Activated T-helper 9 cell treated with anti-CD3 and anti-CD28 coated beads, Interleukin-2, amount 50 U/mL, for 16 hours (primary cell): ENCODE measurements at places on chromosomes 7 and 10.

DNA sequence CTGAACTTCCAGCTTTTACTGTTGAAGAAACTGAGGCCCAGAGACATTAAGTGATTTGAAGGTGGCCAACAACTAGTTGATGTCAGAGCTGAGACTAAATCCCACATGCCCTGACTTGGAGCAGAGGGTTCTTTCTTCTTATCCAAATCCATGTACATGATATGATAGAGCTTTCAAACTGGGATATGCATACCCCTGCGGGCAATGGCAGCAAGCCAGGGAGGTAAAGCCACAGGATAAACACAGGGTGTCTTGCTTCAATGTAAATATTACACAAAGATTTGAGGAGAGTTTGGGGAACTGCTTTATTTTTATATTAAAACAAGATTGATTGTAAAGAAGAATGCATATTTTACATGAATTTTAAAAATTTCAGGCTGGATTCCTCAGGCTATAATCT is 2.3 kb upstream of the LRRC72 start:
- no peak for DNase-seq

DNA sequence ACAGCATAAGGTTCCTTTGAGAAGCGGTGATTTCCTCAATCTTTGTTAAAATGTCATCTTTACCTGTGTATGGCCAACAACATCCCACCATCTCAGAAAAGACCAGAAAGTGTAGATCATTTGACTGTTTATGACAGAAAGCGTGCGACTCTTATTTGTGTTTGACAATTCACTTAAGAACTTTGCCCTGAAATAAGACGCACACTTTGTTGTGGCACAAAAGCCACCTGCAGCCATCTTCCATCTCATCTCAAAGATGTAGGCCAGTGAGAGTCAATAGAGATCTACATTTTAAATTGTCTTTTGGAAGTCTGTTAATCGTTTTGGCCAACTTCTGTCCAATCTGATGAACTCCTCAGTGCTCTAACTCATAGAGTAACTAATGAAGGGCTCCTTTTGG is 114.0 kb downstream of the CALN1 start:
- DNase-seq: no peak

- DNase-seq: no peak
Observed at GRCh38 chr10:105585753-105586152, 944.7 kb downstream of the SORCS3 start.

DNA sequence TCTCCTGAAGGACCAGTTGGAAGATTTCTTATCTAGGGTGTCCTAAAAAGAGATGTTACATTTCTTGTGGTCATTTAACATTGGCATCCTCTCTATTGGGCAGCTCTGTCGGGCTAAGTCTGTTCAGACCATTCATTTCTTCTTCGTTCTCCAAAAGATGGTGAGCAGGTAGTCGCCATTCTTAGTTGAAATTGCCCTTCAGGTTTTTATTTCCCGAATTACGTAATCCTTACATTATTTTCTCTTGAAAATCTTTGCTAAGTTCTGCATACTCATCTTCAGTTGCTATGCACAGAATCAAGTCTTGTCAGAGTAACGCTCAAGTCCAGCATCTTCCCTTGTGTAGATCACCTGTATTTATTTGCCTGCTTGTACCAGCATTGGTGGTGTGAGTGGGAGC is 53.6 kb downstream of the DAGLB start:
- DNase-seq: no peak

- DNase-seq: no peak
Observed at GRCh38 chr10:109126541-109126940, 796.8 kb downstream of the XPNPEP1 start.

GRCh38 chr7:137295739-137296324 is 47.7 kb downstream of the PTN start:
- no peak for DNase-seq

DNA sequence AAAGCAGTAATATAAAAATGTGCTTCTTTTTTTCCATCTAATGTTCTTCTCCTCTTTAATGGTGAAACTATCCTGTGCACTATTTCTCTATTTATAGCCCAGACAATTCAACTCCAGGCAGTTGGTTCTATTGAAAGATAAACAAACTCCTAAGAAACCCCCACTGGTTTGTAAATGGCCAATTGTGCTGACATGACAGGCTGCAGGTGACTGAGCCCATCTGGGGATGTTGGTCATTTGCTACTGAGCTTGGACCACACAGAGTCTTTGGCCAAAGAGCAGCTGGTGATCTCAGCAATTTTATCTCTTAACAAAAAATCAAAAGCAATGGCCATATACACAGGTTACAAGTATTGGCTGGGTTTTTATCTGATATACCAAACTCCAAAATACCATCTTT is 631.8 kb upstream of the CELF2 start:
- no peak for DNase-seq

DNA sequence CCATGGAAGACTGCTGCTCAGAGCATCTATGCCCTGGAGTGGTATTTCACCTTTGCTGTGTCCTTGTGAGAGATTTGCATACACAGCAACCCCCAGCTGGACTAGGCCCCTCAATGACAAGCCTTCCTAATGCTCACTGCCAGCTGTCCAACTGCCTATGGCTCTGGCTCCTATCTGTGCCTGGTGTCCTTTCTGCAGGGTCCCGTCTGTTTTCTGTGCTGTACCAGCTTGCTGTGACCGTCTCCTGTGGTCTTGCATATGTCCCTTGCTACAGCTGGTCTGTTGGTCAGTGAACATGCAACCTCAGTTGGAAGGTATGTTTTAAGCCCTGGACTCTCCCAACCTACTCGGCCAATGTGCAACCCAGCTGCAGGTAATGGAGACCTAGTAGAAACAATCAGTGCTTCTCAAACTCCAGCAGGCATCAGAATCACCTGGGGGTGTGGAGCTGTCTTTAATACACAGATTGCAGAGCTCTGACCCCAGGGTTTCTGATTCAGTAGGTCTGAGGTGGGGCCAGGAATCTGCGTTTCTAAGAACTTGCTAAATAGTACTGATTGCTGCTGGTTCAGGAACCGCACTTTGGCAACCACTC is 306.4 kb upstream of the ZNF32 start:
- no peak for DNase-seq

DNA sequence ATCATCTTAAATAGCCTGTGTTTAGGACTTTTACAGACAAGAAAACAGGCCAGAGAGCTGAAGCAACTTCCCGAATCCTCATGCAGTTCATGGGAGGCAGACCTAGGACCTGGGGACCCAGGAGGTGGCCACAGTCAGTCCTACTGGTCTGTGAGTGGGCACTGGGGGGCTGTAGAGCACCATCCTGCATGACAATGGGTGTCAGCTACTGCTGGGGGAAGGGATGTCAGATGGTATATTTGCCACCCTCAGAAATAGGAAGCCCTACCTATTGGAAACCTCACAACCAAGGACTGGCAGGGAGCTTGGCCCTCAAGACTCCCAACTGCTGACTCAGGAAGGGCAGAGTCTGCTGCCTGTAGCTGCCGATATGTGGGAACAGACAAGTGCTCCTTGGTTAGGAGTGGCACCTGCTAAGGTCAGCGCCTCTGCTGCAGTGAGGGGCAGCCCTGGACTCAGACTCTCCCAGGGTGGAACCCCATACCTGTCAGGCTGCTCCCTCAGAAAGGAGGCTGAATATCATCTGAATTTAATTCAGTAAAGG is 29.7 kb downstream of the OGDH start:
- DNase-seq: no peak

DNA sequence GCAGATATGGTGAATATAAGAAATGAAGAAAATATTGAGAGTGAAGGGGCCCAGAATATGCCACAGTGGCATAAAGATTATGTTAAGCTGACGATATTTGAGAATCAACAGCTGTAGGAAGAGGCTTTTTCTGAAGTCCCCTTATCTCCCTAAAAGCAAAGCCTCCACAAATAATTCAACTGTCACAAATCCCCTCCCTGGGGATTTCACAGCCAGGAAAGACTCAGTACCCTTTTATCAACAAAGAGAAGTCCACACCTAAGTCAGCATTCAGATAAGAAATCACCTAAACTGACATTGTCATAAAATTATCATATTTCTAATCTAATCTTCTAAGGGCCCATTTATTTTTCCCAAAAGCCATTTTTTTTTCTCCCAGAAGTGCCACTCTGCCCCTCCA is 284.9 kb upstream of the VWC2 start:
- no peak for DNase-seq

- DNase-seq: no peak
Observed at GRCh38 chr7:30863706-30864035, 48.0 kb upstream of the AQP1 start.

- no peak for DNase-seq
Observed at GRCh38 chr10:121596689-121597503, 1.3 kb downstream of the FGFR2 start.

- no peak for DNase-seq
Observed at GRCh38 chr10:125721035-125721434, 1.5 kb downstream of the EDRF1 start.

DNA sequence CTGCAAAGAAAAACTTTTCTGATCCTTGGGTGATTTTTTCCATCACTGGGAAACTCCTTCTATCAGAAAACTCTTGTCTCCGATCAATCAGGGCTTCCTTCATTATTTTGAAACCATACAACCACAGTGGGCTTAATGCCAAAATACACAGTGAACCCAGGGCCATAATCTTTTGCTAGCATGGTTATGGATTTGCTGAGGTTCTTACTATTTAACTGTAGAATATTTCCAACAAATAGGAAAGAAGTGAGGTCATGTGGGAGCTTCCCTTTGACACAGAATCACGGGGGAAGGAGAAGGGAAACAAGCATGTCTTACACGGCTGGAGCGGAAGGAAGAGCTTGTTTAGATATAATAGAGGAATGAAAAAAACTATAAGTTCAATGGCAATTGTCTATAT is 1241.7 kb downstream of the REEP3 start:
- no peak for DNase-seq

GRCh38 chr10:8639486-8640185 is 585.1 kb downstream of the GATA3 start:
- no peak for DNase-seq

DNA sequence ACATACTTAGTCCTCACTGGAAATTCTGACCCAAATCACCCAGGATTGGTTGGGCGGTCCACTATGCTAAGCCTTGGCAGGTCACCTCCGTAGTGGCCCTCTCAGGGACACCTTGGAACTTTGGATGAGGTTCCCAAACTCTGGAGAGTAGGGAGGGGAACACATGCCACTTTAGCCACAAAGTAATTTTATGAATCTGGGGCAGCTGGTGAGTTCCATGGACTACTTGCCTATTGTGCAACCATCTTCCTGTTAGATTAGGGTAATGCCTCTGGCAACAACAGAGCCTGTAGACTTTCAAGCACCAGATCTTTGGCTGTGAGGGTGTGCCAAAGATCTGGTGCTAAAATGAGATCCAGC is 77.7 kb downstream of the ITGB8 start:
- DNase-seq: no peak

GRCh38 chr10:124417895-124418725 is 613 bp downstream of the OAT start:
- DNase-seq: peak; percentile 26

DNA sequence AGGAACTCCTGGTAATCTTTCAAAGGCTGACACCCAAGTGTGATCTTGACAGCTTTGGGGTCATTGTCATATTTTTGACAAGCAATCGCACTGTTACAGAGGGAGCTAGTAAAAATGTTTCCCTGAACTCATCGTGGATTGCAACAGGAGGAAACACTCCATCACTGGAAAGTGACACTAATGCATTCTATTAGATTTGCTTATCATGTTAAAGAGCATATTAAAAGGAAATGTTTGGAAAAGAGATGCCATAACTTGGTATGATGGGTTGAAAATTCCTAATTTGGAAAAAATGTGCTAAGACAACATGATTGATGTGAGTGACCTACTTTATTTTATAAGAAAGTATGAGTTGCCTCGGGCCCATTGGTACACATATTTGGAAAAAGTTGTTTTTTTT is 22.7 kb upstream of the EMX2 start:
- DNase-seq: no peak

DNA sequence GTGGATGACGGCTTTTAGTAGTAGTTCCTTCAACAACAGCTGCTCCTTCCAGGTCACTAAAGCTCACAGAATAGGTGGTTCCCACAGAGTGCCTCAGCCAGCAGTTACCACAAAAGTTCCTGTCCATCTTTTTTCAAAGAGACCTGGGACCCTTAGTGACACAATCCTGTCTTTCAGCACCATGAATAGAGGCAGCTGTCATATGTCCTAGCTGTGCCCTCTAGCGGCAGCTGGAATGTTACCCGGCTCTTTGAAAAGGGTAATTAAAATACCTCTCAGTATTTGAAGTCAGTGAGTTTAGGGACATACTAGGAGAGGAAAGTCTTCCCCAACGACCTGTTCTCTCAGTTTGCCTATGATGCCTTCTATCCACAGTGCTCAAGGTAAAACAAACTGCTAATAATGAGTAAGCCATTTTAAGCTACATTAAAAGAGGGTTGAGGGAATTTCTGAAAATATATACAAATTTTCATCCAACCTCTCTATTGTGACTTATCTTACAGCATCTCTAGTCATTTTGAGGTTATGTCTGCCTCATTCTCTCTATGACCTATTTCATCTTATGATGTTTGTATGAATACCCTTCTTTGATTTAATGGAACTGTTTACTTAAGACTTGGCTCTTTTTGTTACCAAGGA is 290.8 kb downstream of the NXPH1 start:
- no peak for DNase-seq

- no peak for DNase-seq
Observed at GRCh38 chr10:79079054-79079397, 10.3 kb downstream of the ZMIZ1 start.

- DNase-seq: no peak
Observed at GRCh38 chr10:117562220-117562619, 19.7 kb downstream of the EMX2 start.

DNA sequence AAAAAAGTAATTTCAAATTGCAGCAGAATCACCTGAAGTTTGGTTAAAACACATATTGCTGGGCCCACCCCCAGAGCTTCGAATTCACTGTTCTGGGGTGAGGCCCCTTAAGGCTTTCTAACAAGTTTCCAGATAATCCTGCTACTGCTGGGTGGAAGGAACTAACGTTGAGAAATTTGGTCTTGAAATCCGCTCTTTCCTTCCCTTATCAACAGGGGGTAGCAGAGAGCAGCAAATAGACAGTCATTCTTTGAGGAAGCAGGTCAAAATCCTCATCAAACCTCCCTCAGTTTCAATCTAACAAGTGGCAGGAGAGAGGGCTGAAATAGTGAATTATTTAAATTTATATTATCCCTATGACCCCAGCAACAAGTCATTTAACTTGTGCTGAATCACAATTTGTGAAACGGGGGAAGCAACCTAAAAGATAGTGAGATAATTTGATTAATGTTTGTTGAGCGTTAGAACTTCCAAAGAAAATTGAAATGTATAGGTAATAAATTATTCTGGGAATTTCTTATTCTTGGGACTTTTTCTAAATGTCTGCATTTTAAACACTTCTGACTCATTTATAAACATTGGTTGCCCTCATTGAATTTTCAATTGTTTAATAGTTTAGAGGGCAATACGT is 21.7 kb upstream of the MALSU1 start:
- no peak for DNase-seq
